ENCODE measurements at places on chromosomes 5 and 9.
A peak's percentile ranks its signal among the peaks of the same experiment; 100 is the strongest.

DNA sequence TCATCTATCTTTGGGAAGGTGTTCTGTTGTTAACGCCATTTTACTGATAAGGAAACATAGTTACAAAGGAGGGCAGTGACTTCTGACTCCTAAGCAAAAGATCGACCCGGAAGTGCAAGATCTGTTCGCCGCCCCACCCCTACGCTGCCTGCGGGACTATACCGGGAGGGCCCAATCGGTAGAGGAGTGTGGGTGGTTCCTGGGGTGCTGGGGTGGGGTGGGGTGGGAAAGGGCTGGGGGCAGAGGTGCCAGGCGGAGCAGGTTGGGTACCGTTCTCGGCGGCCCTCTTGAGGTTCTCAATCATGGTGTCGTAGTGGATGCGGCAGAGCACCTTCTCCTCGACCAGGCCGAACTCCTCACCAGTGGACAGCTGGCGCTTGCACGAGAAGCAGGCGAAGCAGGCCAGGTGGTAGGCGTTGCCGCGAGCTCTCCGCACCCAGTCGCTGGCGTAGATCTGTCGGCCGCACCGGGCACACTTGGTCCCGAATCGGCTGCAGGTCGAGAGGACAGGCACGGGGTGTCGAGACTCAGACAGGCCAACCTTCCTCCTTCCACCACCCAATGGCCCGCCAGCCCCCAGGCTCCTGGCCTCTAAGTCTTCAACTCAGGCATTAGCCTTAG lies 11.8 kb downstream of the LHX6 start:
- no peak for DNase-seq

GRCh38 chr5:60961685-60962084 lies 16.7 kb downstream of the NDUFAF2 start:
- DNase-seq = no peak

DNA sequence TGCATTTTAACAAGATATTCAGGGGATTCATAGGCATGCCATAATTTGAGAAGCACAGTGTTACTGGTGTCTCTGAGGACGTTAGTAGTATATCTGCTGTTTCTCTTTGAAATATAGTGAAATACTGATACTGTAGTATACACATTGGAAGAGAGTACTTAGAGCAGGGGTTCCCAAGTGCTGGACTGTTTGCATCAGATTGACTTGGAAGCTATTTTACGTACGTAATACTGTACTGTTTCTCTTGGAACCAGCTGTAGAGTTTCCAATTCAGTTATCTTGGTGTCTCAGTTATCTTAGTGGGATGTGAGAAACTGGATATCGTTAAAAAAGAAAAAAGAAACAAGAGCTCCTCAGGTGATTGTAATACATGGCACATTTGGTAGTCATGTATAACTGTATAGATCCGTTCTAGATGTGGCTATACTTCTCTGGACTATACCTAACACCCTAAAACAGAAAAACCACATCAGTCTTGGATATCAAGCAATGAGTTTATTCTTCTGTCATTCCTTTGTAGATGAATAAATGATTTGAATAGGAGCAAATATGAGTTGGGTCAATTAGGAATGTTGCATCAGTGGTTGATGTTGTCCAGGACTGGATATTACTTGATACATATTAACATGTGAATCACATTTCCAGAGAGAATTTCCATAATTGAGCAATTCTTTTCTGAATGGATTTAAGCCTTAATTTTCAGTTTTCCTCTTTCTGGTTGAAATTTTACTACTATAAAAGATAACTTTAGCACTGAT lies 33.4 kb downstream of the PRRC1 start:
- DNase-seq = no peak

- peak; percentile 66 for DNase-seq
These were observed 114.9 kb upstream of the NFIB start for GRCh38 chr9:14428781-14429230.

GRCh38 chr5:110932755-110933488 lies 138.6 kb upstream of the TSLP start:
- no peak for DNase-seq

- DNase-seq = no peak
These were observed 133.7 kb upstream of the NFIL3 start for GRCh38 chr9:91557327-91557726.

DNA sequence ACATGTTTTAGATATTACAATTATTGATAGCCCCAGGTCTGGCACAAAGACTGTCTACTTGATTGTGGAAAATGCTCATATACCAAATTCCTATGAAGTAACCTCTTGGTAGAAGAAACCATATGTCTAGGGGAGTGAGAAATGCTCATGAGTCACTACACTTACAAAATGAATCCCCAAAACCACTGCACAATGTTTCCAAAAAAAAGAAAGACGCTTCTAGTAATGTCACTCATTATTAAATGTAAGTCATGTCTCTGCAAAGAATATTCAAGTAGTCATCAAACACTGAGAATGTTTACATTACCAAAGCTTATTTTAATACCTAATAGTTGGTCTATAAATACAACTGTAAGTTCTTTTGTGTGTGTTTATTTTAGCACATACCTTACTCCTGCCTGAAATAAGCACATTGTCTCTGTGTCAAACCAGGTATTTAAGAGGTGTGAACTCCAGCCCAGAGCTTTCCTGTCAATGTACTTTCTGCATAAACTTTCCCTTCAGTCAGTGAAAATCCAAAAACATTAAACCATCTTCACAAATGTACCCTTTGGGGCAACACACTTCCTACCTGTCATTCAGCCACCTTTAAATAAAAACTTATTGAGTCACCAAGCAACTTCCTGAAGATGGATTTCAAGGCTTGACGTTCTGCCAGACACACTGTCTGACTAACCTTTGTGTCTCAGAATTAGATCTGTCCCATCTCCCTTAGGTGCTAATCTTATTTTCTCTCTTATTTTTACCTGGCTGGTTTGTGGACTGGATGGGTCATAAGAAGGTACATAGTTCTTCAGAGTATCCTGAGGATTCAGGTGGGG lies 194.0 kb downstream of the NFIB start:
- DNase-seq = no peak

DNA sequence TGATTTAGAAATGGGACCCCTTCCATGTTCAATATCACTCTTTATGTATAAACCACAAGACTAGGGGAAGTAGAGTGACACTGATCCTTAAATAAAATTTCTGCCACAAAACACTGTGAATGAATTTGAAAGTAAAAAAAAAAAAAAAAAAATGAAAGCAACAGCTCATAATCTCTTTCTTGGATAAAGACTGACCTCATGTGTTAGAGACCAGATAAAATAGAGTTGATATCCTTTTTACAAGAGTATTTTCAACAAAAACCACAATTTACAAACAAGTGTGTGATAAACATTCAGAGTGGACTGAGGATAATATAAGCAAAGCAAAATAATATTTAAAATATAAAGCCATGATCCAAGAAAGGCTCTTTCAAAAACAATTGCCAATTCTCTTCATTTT lies 180.2 kb downstream of the FBXL17 start:
- no peak for DNase-seq

DNA sequence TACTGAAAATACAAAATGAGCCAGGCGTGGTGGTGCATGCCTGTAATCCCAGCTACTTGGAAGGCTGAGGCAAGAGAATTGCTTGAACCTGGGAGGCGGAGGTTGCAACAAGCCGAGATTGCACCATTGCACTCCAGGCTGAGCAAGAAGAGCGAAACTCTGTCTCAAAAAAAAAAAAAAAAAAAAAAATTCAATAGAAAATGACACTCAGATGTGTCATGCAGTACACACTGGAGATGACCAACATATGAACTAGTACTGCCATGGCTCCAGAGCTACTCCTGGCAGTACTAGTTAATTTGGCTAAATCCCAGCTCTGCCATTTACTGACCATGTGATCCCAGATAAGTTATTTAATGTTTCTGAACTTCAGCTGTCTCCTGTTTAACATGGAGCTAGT lies 7.3 kb downstream of the ATOX1 start:
- no peak for DNase-seq

GRCh38 chr5:170361616-170362015 lies 27.6 kb downstream of the KCNMB1 start:
- DNase-seq = no peak

DNA sequence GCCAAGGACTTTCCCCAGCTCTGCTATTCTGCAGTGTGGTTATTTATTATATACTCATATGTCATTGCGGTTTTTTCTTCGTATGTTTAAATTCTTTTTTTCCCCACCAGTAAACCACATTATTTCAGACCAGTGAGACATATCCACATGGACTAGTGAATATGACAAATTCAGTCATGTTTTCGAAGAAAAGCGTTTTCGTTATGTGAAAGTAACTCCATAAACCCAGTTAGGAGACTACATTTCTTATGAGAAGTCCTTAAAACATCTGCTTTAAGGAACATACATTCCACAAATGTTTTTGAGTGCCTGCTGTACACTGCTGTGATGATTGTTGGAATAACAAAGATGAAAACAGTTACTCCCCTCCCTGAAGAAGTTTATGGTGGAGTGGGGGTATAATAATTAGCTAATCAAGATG lies 591.8 kb upstream of the CLINT1 start:
- DNase-seq = no peak

- no peak for DNase-seq
These were observed 222.4 kb upstream of the IRX4 start for GRCh38 chr5:2105141-2105540.

GRCh38 chr5:112290691-112291090 lies 128.4 kb downstream of the EPB41L4A start:
- DNase-seq = no peak

DNA sequence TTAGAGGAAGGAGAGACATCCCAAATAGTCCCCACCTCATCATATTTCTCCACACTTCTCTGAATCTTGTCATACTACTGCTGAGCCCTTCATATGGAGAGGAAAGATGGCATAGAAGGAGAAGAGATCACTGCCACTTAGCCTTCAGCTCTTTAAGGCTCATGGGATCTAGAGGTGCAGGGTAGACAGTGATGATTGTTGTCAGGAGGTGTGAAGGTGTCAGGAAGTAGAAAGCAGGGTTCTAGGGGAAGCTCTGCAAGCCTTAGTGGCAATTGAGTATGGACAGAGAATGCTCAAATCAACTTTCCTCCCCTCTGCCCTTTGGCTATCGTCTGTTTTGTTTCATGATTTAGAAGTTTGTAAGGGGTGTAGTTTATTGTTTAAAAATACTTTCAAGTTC lies 505.7 kb downstream of the ZNF608 start:
- DNase-seq = no peak

DNA sequence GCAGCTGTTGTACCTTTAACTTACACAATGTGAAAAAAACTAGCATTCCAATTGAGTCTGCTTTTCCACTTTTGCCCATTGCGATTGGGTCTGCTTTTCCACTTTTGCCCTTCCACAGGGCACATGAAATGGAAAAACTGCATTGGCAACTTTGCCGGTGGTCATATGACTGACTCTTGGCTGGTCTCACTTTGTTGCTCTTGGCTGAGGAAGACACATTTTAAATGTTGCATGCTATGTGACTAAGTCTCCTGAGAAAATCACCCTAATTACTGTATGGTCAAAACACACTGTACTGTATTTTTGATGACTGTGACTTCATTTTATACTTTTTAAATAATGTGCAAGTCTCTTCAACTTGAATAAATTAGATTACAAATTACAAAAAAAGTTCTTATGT lies 1.6 kb upstream of the OXCT1 start:
- DNase-seq = peak; percentile 4

DNA sequence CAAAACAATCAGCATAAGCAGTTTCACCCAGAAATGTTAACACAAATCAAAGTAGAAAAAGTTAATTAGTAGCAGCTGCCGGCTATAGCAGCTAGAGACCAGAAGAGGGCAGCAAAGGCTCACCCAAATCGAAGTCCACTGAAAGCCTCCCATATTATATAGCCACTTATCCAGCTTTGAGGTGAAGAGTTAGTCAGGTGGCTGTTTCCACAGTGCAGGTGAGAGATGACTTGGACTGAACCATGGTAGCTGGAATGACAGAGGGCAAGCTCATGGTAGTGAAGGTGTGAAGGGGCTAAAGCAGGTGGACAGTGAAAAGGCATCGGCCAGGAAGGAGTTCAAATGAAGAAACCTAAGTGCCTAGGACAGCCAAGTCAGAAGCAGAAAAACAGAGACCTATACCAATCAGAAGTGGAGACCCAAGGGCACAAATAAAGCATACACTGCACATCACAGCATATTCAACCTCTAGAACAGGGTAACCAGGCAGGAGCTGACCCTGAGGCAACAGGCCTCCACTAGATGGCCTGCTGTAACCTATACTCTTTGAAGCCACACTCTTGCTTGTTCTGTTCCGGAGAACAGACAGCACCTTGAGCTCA lies 7.2 kb upstream of the RNF38 start:
- DNase-seq = peak; percentile 21

- no peak for DNase-seq
These were observed 338.7 kb upstream of the PDE4D start for GRCh38 chr5:60232036-60232795.

GRCh38 chr5:40390281-40391149 lies 289.2 kb upstream of the PTGER4 start:
- DNase-seq = no peak

GRCh38 chr5:32508806-32509805 lies 64.6 kb upstream of the ZFR start:
- DNase-seq = no peak

GRCh38 chr5:884345-885126 lies 8.1 kb downstream of the BRD9 start:
- no peak for DNase-seq

- DNase-seq = no peak
These were observed 22.6 kb downstream of the DBH start for GRCh38 chr9:133658442-133659431.

- no peak for DNase-seq
These were observed 26.2 kb downstream of the NREP start for GRCh38 chr5:111730659-111731382.

DNA sequence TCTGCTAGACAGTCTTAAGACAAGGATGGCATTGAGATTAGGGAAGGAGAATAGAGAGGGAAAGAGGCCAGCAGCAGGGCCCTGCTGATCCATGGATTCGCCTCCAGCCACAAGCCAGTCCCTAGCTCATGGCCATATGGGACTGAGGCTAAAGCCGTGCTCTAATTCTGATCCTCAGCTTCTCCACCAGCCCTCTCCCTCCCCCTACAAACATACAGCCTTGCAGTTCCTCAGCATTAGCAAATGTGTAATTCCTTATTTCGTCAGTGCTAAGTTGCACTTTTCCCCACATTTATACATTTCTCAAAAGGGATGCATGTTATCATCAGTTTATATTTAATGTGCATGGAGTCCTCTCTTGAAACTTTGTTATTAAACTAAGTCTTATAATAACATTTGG lies 34.8 kb downstream of the ZNF462 start:
- no peak for DNase-seq

- no peak for DNase-seq
These were observed 114.3 kb upstream of the EPB41L4A start for GRCh38 chr5:112533362-112533761.

DNA sequence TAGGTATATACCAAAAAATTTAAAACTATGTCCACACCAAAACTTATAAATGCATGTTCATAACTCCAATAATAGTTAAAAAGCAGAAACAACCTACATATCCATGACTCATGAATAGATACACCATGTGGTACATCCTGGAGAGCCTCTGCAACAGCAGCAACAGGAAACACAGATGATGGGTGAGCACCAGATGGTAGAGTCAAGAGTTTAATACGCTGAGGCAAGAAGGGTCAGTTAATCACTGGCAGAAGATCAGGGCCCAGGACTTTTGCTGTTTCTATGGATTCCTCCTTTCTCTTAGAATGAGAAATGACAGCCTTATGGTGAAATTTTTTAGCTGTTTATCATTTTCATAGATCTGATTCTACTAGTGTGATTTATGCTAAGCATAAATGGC lies 351.8 kb upstream of the ADAMTSL1 start:
- no peak for DNase-seq
